ENCODE measurements at places on chromosomes 3 and 15.
A peak's percentile ranks its signal among the peaks of the same experiment; 100 is the strongest.

DNA sequence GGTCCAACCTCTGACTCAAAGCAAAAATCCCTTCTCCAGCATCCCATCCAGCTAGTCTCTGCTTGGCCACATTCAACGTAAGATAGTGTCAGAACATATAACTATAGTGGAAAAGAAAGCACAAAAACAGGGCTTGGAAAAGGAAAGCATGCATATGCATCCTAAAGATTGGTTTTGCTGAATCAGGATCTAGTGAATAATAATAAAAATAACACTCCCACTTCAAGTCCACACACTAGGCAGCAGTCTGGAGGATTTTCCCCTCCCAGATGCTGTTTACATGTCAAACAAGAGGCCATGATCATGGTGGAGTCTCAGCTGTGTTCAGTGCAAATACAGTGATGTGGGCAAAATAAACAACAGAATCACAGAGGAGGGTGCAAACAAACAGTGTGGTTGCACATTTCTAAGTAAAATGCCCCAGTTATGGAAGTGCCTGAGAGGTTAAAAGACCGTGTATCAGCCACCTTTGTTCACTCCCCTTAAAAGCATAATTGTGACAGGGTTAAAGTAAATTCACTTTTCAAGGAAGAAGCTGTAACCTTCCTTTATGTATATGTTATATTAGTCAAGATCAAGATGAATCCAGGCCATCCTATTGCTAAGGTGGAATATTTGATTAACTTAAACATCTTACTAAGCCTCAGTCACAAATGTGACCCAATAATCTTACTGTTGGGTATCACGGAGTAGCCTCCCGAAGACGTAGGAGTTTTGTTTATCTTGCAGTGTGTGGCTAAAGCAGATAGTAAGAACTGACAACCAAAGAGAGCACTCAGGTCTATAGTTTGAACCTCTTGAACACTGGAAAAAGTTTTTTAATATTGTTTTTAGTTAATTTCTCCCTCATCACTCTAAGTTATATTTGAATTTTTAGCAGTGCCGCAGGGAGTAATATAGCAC lies 424.5 kb downstream of the SOX2 start:
- DNase-seq, result no peak

GRCh38 chr3:71416876-71417275 lies 166.7 kb downstream of the FOXP1 start:
- DNase-seq, result peak; percentile 15

DNA sequence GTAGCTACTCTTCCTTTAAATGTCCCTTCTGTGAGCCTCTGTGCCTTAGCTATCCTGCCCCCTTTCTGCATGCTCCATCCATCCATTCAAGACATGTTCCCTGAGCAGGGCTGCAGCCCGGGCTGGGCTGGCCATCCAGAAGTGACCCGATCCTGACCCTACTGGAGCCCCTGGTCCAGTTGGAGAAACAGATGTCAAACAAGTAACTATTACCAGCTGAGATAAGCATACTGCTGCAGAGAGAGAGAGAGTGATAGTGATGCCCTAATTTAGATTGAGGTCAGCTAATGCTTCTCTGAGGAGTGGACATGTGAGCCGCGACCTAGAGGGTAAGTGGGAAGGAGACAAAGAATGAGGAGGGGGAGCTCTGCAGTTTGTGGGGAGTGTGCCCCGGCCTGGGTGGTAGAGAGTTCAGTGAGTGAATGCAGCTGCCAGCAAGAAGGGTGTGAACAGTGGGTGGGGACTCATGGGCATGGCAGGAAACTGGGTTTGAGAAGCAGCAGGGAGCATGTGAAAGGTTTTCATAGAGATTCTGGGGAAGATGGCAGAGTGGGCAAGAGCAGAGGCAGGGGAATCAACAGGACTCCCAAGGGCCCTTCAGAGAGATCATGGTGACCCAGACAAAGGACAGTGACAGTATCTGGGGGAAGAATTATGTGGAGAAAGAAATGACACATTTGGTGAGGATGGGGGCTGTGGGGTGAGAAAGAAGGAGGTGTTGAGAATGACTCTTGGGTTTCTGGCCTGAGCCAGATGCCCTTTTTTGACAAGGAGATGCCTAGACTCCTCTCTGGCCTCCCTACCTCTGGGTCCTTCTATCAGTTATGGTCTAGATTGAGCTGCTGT lies 44.9 kb downstream of the CHCHD6 start:
- no peak for DNase-seq

GRCh38 chr3:38600551-38600950 lies 48.9 kb downstream of the SCN5A start:
- DNase-seq, result no peak

- DNase-seq, result no peak
Observed at GRCh38 chr3:129633751-129634481, 27.4 kb upstream of the PLXND1 start.

- no peak for DNase-seq
Observed at GRCh38 chr3:10395671-10396070, 74.8 kb upstream of the SEC13 start.

DNA sequence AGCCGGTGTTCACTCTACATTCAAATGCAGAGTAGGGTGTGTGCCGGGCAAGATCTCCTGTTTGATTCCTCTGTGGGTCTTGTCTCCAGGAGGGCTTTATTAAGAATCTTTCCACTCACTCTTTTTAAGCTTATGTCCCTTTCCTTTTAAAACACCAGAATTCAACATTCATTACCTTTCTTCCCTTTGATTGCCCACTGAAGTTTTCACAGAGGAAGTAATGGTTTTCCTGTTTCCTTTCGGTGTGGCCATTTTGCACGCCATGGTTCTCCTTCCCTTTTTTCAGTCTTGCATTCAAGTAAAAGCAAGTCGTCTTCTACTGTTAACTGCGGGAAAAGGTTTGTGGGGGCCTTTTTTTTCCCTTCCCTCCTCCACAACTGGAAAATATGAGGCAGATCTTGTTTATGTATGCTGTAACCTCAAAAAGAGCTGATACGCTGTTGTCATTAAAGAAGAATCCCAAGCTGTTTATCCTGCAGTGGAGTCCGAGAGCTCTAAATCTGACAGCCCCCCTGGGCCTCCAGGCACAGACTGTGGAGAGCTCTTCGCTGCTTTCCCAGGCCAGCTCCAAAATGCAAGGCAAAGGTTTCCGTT lies 40.5 kb downstream of the FILIP1L start:
- peak; percentile 91 for DNase-seq

GRCh38 chr3:52498137-52499054 lies 3.3 kb downstream of the STAB1 start:
- peak; percentile 100 for DNase-seq

- no peak for DNase-seq
Observed at GRCh38 chr3:195124378-195124992, 146.5 kb downstream of the XXYLT1 start.

- DNase-seq, result no peak
Observed at GRCh38 chr3:12808587-12808986, 12.1 kb downstream of the CAND2 start.

- DNase-seq, result no peak
Observed at GRCh38 chr3:32951410-32951811, at the start of gene CCR4. TSS of gene CCR4 (plus strand) at chr3:32951644. CDS start at chr3:32953423, 1,779 bp downstream.

DNA sequence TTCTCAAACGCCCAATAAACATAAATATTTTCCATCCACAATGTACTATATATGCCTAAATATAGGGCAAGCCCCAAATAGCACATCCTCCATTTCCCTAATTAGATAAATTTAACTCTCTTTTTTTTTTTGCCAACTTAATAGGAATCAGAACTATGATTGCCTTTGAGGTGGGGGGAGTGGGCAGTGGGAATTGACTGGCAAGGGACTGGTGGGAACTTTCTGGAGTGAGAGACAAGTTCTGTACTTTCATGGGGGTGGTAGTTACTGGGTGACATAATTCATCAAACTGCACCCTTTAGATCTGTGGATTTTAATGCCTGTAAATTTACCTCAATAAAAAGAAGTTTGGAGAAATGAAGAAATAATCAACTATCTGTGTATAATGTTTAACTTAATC lies 88.2 kb upstream of the CTDSPL start:
- DNase-seq, result no peak

DNA sequence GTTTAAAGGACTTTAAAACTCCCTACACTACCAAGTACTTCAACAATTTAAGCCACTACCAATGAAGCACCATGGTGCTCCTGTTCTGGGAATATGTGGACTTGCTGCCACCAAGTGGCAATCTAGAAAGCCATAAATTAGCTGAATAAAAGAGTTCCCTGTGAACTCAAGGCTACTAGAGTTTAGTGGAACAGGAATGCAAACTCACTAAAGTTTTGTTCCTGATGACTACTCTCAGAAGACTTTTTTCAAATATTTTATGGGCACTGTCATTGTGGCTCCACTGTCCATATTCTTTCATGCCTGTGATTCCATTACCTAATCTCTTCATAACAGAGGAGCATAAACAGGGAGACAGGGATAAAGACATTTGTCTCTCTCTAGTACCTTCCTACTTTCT lies 63.9 kb downstream of the TMCC1 start:
- peak; percentile 84 for DNase-seq

GRCh38 chr15:38297623-38298388 lies 45.2 kb downstream of the SPRED1 start:
- DNase-seq, result no peak

- DNase-seq, result no peak
Observed at GRCh38 chr15:98385752-98386381, 262.5 kb upstream of the IGF1R start.

DNA sequence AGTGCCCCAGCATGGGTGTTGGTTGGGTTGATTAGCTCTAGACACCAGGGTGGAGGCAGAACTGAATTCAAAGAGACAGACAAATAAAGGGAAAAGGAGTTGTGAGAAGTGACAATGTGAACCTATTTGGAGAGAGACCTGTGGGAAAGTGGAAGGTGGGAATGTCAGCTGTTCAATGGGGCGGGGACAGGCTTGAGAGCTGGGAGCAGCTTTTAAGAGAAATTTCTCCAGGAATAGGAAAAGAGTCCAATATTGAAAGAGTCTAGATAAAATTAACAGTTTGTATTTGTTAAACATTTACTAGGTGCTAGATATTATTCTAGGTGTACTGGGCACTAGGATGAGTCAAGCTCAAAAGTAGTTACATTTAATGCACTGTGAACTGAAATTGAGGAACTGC lies 225.3 kb downstream of the GAP43 start:
- no peak for DNase-seq

DNA sequence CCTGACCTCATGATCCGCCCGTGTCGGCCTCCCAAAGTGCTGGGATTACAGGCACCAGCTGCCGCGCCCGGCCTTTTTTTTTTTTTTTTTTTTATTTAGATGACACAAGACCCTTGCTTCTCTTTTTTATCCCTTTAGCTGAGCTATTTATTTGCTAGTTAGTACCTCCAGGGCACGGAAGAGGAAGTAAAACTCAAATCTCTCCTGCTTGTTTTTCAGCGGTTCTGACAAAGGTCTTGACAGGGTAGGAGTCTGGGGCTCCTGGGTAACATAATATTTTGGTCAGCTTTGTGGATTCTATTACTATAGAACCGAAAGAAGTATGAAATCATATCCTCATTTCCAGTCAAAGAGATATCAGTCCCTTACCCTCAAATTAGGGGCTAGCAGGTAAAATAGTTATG lies 44.0 kb upstream of the ETV5 start:
- DNase-seq, result peak; percentile 90

GRCh38 chr3:64318668-64319271 lies 93.5 kb upstream of the PRICKLE2 start:
- DNase-seq, result no peak

DNA sequence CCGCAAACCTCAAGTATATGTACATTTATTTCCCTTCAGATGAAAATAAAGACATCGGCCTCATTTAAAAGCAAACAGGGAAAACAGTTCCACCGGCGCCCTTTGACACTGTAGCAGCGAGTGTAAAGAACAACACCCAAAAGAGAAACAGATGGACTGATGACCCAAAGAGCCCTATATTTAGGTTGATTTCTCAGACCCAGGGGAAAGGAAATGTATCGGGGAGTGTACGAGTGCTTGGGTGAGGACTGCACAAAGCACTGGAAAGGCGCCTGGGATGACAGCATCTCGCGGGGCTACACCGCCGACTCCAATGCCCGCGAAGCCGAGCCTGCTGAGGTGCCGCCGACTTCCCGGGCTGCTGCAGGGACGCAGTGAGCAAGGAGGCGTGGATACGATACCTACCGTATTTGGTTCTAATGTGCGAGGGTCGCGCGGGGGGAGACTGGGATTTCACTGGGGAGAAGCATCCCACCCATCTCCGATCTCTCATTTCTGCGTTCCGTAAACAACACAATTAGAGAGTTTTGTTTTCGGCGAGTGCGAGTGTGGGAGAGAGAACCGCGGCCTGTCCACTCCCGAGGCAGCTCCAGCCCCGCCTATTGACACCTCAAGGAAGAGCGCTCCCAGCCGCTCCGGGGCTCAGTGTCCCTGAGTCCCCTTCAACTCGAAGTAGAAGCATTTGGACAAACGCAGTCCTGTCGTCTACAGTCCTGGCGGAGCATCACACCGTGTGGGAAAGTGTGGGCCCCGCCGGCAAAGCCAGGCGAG lies 2.0 kb downstream of the MECOM start:
- DNase-seq, result no peak

DNA sequence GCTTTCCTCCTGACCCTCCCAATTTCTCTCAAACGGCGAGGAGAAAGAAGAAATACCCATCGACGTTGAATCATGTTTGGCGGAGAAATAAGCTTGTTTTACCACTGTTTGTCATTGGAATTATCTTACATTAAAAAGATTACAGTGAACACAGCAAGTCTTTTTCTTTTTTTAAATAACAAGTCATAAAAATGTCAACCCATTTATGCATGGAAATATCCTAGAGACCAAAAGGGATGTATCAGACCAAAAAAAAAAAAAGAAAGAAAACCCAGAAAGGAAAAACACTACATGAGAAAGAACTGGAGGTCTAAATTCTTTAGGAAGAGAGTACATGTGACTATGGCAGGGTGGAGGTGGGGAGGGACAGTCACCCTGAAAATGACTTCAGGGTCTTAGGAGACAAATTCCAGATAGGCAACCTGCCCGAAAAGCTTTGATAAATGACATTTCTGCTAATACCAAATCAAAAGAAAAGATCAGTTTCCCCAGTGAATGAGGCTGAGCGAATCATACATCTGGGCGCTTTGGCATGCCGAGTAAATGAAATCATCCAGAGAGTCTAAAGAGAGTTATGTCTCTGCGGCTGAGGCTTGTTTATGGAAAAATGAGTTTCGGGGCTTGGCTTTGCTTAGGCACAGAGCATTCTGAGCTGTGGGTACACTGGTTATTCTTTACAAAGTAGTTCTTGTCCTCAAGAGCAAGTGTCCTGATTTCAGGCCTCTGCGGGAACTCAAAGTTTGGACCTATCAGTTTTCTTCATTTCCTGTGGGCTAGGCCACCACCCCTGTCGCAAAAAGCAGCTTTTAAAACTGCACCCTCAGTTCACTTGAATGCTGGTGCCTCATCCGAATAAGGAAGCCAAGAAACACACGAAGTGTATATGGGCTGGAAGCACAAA lies 110.1 kb upstream of the TGFBR2 start:
- no peak for DNase-seq

GRCh38 chr3:150348500-150348899 lies 59.6 kb upstream of the TSC22D2 start:
- no peak for DNase-seq

GRCh38 chr3:42072831-42073301 lies 18.3 kb upstream of the TRAK1 start:
- DNase-seq, result no peak

- no peak for DNase-seq
Observed at GRCh38 chr3:56796202-56796601, 5.5 kb downstream of the ARHGEF3 start.

Measured in AML-193 (cell line).